ENCODE measurements at places on chromosomes 3 and 15. TPM values are rescaled to one million over a fixed set of nuclear protein-coding genes. Genes with fewer than 3 reads are reported as not detected.

DNA sequence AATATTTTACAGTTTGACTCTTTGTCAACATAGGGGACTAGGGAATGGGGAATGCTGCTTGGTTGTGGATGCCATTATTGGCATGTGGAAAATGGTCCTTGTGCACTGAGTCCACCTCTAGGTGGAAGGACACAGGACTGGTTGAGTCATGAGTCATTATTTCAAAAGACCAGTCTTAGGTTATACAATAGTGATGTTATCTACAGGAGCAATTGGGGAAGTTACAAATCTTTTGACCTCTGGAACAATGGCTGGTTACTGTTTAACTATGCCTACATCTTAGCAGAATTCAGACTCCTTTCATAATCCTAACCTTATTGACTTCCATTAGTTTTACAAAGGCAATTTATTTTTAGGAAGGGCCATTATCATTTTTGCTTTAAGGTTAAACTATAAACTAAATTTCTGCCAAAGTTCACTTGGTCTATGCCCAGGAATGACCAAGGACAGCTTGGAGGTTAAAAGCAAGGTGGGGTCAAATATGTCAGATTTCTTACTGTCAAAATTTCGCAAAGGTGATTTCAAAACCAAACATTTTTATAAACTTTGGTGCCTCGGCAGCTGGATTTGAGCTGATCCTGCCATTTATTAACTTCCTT is 11.8 kb upstream of the CCR8 start:
- DNase-seq, result no peak

Gene FMN1
- polyA plus RNA-seq, result 3.7 TPM

Gene NOX5
- 0.15 TPM for polyA plus RNA-seq

GRCh38 chr3:182711261-182711683 is 82.0 kb upstream of the ATP11B start:
- no peak for DNase-seq

Gene PP2D1
- polyA plus RNA-seq, result not detected

DNA sequence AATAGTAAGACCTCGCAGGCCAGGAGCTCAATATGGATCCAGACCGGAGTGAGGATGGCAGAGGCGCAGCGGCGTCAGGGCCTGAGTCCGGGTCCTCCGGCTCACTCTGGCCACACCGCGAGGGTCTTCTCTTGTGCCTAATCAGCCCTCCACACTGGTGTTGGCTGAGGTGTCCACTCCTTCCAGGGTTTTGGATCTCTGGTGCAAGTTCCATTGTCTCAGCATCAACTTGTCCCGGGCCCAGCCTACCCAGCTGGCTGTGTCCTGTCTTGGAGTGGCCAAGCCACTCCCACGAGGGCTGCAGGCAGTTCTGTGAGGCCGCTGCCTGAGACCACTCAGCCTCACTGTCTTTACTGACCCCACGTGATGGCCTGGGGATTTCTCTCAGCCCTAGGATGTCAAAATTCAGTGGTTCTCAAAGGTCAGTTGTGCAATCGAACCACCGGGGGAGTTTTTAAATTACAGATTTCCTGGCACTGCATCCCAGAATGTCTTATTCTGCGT is 12.6 kb upstream of the GOLGA6L7 start:
- no peak for DNase-seq

DNA sequence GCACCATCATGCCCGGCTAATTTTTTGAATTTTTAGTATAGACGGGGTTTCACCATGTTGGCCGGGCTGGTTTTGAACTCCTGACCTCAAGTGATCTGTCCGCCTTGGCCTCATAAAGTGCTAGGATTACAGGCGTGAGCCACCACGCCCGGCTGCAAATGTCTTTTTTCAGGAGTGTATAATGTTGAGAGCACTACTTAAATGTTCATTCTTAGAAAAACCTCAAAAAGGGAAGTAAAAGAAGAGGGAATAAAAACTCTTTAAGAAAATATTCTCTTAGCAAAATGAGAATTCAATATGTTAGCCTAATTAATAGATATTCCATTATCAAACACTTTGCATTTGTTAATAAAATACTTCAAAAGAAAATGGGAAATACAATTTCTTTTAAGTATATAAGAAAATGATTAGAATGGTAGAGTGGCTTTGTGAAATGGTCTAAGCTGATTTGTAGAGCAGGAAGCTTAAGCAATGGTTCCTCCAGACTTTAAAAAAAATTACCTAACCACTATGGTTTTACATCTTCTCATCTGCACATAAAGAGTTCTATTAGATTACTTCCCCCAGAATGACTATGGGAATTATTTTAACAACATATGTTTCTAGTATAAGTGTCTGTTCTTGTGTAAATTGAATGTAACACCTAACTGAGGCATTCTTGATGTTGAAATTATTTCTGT is 226.7 kb upstream of the ALCAM start:
- DNase-seq, result no peak

All from AG04450 (cell line).